CD8-positive, alpha-beta T cell (primary cell): ENCODE measurements at places on chromosomes 12 and 14.

GRCh38 chr14:100712490-100712889 lies 14.2 kb upstream of the DLK1 start:
- DNase-seq, result no peak

- no peak for DNase-seq
Measured at GRCh38 chr14:55239320-55239719, 31.9 kb upstream of the FBXO34 start.

- DNase-seq, result no peak
Measured at GRCh38 chr12:81095501-81096232, 17.8 kb downstream of the ACSS3 start.

GRCh38 chr12:116420227-116420880 lies 138.8 kb upstream of the MAP1LC3B2 start:
- DNase-seq, result no peak

- no peak for DNase-seq
Measured at GRCh38 chr12:132356691-132357622, 27.6 kb upstream of the GALNT9 start.

- no peak for DNase-seq
Measured at GRCh38 chr14:99860219-99860618, 67.0 kb downstream of the EML1 start.

GRCh38 chr12:98217257-98217656 lies 298.1 kb upstream of the TMPO start:
- DNase-seq, result no peak
